ENCODE measurements at places on chromosomes 12 and 14.

DNA sequence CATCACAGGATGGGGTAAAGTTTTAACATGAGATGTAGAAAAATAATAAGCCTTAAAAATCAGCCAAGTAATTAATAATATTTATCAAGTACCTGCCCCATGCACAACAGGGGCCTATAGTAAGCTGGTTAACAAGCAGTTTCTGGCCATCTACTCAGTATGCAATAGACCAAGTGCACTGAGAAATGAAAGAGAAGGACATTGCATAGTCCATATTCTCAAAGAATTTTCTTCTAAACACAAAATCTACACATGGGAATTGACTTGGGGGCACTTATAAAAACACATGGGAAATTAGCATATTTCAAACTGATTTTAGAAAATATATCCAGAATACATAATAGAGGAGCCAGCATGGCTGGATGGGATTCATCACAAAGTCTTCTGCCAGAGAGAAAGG lies 109.5 kb downstream of the DIO2 start:
- DNase-seq: no peak

DNA sequence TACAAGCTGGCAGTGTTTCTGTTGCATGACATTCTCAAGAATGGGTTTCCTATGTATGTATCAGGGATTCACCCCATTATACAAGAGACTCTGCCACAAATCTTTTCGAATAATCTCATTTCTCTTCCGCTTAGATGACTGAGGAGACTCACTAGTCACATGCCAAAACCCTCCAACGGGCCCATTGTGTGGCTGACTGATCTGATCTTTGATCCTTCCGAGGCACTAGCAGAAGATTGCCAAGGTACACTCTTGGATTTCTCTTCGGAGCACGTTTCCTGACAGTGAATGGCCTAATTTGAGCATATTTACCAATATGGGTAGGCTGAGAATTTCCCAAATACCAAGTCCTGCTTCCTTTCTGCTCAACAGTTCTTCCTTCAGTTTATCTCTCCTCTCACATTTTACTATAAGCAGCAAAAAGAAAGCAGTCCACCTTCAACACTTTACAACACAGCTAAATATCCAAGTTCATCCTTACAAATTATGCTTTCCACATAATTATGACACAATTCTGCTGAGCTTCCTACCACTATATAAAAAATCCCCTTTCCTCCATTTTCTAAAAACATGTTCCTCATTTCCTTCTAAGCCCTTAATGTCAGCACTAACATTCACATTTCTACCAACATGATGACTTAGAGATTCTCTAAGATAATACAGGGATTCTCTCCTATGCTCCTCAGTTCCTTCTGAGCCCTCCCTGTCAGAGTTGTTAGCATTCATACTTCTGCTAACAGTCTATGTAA lies 11.0 kb downstream of the PRPH start:
- DNase-seq: no peak

DNA sequence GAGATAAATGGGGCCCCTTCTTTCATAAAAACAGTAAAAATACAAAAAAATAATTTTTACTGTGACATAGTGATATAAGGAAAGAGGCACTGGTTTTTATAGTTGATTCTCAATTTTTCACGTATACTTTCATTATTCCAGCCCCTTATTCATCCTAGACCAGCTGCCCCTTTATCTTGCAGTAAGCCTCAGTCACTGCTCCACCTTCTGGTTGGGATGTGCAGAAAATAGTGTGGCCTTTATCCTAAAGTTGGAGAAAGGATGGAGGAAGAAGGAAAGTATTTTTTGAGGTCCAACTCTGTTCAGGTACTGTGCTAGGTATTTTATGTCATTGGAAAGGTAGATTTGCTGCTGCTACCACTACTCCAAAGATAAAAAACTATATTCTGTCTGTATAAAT lies 172.7 kb downstream of the ANO6 start:
- DNase-seq: no peak

DNA sequence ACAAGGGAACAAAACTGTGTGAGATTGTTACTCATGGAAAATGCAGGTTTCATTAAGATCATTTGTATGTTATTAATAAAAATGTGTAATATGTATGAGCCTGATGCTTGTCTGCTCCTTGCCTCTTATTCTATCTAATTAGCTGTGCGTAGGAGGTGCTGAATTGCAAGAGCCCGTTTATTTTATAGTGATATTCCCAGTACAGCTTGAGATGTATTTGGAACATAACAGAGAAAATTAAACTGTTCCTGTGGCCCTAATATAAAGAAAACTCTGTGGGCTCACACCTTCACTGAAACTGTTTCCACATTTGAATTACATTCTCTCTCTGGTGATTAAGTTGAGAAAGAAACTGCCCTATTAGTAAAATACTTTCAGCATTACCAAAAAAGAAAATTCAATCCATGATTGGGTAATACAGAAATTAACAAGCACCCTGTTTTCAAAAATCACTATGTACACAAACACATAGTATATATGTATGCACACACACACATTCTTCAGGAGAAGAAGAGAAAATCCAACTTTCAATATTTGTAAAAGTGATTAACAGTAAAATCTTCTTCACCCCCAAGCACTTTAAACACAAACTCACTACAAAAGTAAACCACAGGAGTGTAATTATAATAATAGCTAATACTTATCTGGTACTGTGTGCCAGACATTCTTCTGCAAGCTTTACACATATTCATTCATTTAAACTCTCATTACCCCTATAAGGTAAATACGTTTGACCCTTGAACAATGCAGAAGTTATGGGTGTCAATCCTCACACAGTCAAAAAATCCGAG lies 233.2 kb downstream of the PHLDA1 start:
- DNase-seq: no peak

GRCh38 chr12:103782399-103782798 lies 58.6 kb downstream of the NT5DC3 start:
- DNase-seq: no peak

DNA sequence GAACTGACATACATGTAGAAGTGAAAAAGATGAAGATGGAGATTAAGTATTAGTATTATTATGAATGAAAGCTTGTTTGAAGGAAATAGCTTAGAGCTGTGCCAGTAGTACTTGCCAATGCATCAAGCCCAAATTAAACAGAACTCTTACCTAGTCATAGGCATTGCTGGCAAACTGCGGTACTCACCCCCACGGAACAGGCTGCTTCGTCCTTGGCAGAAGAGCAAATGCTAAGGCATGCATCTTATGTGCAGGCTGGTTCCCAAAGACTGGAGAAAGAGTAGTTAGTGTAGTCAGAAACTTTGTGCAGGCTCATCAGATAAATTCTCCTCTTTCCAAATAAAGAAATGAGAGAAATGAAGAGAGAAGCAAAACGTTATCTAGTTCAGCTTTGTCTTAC lies 134.8 kb downstream of the CCDC59 start:
- no peak for DNase-seq

GRCh38 chr14:64444984-64445845 lies 20.1 kb upstream of the AKAP5 start:
- no peak for DNase-seq

- no peak for DNase-seq
Measured at GRCh38 chr14:32142754-32143437, 58.9 kb upstream of the RNU6-7 start.

DNA sequence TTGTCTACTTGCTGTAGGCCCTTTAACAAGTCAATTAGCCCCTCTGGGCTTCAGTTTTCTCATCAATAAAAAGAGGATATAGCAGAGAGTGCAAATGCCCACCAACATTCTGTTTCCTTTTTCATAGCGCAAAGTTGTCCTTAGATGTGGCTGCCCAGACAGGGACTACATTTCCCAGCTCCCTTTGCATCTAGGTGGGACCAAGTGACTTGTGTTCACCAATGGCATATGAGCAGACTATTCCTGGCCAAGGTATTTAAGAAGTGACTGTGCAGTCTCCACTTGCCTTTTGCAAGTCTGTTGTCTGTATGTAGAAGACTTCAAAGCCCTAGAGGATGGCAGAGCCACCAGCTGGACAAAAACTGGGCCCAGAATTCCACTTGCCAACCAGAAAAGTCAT lies 59.7 kb downstream of the DAO start:
- no peak for DNase-seq

GRCh38 chr12:98582093-98582492 lies 11.4 kb upstream of the SLC25A3 start:
- no peak for DNase-seq

DNA sequence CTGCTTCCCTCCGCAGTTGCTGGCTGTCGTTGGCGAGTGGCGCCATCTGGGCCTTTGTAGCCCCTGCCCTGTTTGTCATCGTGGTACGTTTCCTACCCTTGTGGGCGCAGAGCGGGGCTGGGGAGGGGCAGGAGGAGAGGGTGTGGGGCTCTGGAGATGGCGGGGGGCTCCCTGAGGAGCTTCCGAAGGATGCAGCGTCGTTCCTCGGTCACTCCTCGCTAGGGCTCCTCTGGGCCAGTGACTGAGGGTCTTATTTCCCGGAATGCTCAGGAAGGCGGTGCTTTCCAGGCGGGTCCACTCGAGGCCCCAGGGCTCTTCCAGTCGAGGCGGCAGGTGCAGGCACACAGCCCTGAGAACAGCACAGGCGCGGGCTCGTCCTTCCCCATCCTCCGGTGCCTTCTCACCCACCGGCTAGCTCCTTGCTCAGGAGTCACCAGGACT lies 167.1 kb downstream of the ADGRD1 start:
- no peak for DNase-seq

DNA sequence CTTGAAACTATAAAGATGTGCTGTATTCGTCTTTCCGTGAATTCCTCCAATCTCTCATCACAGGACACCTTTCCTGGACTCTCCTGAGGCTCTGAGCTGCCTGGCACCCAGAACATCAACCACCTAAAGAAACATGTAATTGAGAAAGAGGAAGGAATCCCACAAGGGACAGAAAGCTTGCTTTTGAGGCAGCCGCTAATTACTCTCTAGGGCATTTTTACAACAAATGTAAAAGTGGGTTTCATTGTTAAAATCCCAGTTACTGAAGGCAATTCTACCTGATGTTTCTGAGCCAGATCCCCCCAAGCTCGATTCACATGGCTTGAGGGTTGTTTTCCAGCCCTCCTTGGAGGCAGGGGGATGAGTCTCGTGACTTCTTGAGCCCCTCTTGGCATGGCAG lies 238.5 kb upstream of the LHX5 start:
- DNase-seq: no peak

- no peak for DNase-seq
Measured at GRCh38 chr14:105138551-105139111, 29.9 kb downstream of the JAG2 start.

DNA sequence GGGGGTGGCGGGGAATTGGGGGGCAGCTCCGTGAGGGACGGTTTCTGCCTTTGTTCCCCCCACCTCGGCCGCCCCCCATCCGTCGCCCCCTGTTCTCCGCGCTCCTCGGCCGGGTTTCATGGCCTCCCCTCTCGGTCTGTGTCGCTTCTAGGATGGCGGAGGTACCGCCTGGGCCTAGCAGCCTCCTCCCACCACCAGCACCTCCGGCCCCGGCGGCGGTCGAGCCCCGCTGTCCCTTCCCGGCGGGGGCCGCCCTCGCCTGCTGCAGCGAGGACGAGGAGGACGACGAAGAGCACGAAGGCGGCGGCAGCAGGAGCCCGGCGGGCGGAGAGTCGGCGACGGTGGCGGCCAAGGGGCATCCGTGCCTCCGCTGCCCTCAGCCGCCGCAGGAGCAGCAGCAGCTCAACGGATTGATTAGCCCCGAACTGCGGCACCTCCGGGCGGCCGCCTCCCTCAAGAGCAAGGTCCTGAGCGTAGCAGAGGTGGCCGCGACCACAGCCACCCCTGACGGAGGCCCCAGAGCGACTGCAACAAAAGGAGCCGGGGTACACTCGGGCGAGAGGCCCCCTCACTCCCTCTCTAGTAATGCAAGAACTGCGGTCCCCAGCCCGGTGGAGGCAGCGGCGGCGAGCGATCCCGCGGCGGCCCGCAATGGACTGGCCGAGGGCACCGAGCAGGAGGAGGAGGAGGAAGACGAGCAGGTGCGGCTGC lies 575 bp downstream of the NAA30 start:
- no peak for DNase-seq

DNA sequence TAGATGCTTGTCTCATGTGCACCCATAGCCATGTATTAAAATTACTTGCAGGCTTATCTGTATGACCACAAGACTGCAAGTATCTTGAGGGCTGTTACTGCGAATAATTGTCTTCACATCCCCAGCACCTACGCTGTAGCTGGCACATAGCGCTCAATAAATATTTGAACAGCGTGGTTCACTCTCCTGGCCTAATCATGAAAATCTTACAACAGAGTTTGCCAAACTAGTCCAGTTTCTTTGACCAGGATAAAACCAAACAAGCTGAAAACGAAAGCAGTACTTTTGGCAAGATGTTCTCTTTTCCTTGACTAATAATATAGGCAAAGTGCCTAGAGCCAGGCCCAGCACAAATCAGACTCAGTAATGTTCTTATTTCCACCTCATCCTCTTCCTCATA lies 106.7 kb downstream of the RPS29 start:
- DNase-seq: no peak

DNA sequence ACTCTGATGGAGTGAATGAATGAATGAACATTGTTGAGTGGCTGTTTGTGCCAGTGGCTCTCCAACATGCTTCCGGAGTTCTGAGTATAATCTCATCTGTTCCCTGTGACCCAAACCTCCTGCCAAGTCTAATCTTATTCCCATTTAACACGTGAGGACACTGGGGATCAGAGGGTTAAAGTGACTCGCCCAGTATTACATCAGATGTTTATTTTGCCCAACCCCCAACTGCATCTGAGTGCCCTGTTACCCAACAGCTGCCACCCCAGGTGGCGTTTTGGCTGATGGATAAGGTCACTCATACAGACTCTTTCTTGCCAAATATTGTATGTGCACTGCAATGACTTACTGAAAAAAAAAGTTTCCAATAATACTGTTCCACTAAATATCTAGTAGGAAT lies 210.9 kb downstream of the EXOC5 start:
- no peak for DNase-seq

GRCh38 chr12:24709216-24709615 lies 239.7 kb downstream of the BCAT1 start:
- DNase-seq: no peak

DNA sequence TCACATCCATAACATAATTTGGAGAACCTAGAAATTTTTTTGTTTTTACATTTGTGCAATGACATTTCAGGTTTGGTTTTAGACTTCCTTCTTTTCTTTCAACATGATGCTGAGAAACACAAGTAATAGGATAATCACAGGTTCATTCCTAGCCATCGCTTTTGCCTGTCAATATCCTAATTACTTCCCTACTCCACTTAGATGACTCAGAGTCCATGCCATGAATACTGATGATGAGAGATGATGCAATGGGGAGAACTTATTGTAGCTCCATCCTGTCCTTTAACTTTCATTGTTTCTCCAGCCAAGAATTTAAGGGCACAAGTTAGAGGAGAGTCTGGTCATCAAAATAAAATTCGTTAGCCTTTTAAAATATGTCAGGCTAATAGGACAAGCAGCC lies 101.3 kb downstream of the PTPRO start:
- no peak for DNase-seq

DNA sequence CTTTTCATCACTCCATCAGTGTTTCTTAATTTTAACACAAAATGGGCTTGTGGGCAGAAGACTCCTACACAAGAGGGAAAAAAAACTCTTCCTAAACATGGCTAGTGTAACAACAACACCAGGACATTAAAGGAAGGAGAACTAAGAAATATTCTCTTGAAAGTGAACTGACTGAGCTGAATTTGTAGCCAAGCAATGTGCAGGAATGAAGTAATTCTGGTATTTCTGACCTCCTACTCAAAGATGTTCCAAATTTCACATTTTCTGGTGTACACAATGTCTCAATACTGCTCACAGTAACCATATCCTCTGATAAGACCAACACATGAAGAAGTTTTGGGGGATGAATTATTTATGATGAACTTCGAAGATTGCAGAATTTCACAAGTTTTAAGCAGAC lies 357.3 kb downstream of the DUSP6 start:
- no peak for DNase-seq

Data from activated naive CD4-positive, alpha-beta T cell (primary cell).